ENCODE measurements at places on chromosomes 7 and 10. TPM values are rescaled to one million over a fixed set of nuclear protein-coding genes. Genes with fewer than 3 reads are reported as not detected.

CD36 gene
- 217 TPM for total RNA-seq

PSMA2 gene
- 80.0 TPM for total RNA-seq

ANKRD30A gene
- total RNA-seq: not detected

TRIL gene
- total RNA-seq: 31.8 TPM

MUC12 gene
- total RNA-seq: not detected

SPDYE16 gene
- total RNA-seq: not detected

ZNF467 gene
- 6.1 TPM for total RNA-seq

WAPL gene
- 41.9 TPM for total RNA-seq

GPR26 gene
- not detected for total RNA-seq

SPDYE8 gene
- total RNA-seq: not detected

SRGN gene
- 227 TPM for total RNA-seq

CARD11 gene
- total RNA-seq: 2.1 TPM

HECW1 gene
- not detected for total RNA-seq

PPP1R3A gene
- not detected for total RNA-seq

NPC1L1 gene
- total RNA-seq: not detected

DYDC2 gene
- total RNA-seq: not detected

MEIG1 gene
- total RNA-seq: 0.22 TPM

SLC29A4 gene
- 1.4 TPM for total RNA-seq

HOGA1 gene
- total RNA-seq: 0.26 TPM

GSTO2 gene
- 1.0 TPM for total RNA-seq

GOLGA7B gene
- 0.11 TPM for total RNA-seq

MGAM2 gene
- not detected for total RNA-seq

ACADSB gene
- 5.2 TPM for total RNA-seq

XPNPEP1 gene
- 193 TPM for total RNA-seq

Measured in dermis lymphatic vessel endothelial cell (primary cell).